ENCODE measurements at places on chromosomes 11 and 22. TPM values are rescaled to one million over a fixed set of nuclear protein-coding genes. Genes with fewer than 3 reads are reported as not detected.

Gene MMP10
- 0.66 TPM for total RNA-seq

GRCh38 chr22:26585104-26585790, 4.7 kb downstream of the TPST2 start:
- no peaks in the 10 kb centered on the region for H3K36me3 ChIP-seq
- no peak overlapping the region for H3K27ac ChIP-seq
- peak; percentile 80 for DNase-seq
- no peak overlapping the region for H3K4me3 ChIP-seq
- H3K27me3 ChIP-seq: no peaks in the 10 kb centered on the region
- H3K4me1 ChIP-seq: peaks cover 15% of the 10 kb centered on the region

GRCh38 chr11:120903686-120904085, 120.2 kb upstream of the TBCEL start:
- no peak overlapping the region for H3K27ac ChIP-seq
- H3K27me3 ChIP-seq: no peaks in the 10 kb centered on the region
- no peaks in the 10 kb centered on the region for H3K36me3 ChIP-seq
- H3K4me1 ChIP-seq: no peaks in the 10 kb centered on the region

GRCh38 chr11:123344790-123345357, 85.2 kb upstream of the GRAMD1B start:
- H3K4me3 ChIP-seq: no peak overlapping the region
- no peak overlapping the region for H3K27ac ChIP-seq
- no peak for DNase-seq
- peaks cover 5% of the 10 kb centered on the region for H3K27me3 ChIP-seq

- H3K27ac ChIP-seq: peak overlapping the region; percentile 94
- peaks cover 20% of the 10 kb centered on the region for H3K36me3 ChIP-seq
- H3K27me3 ChIP-seq: no peaks in the 10 kb centered on the region
These were observed 1.0 kb upstream of the RELA start for GRCh38 chr11:65663639-65664200.

All from fibroblast of lung (primary cell).